ENCODE measurements at places on chromosomes 1 and 21.

DNA sequence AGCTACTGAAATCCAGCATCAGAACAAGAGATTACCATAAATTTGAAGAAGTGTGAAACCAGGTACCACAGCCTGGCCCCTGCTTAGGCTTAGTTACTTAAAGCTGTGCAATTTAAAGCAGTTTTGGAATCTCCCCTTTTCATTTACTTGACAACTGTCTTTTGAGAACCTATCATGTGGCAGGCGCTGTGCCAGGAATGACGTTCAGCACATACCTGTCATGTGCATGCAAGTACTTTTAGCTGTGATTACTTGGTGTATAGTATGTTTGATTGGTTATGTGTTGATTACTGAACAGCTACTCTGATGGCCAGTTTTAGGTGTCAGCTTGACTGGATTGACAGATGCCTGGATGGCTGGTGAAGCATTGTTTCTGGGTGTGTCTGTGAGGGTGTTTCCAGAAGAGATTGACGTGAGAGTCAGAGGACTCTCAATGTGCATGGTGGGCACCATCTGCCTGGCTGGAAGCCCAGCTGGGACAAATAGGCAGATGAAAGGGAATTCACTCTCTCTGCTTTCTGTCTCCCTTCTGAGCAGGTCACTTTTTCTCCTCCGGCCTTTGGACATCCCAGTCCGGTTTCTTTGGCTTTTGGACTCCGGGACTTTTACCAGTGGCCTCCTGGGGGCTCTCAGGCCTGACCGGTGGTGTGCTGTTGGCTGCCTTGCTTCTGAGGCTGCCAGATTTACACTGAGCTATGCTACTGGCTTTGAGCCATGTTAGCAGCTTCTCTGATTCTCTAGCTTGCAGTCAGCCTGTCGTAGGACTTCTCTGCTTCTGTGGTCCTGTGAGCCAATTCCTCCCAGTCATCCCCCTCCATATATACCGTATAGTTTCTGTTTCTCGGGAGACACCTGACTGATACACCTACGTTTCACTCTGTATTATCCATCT, 178.0 kb downstream of the RYR2 start:
- peak; percentile 50 for DNase-seq

- no peak for DNase-seq
These were observed 3.3 kb downstream of the NCSTN start for GRCh38 chr1:160346463-160346862.

GRCh38 chr1:199780948-199781670, 246.4 kb upstream of the NR5A2 start:
- no peak for DNase-seq

GRCh38 chr1:8398677-8399076, 80.8 kb downstream of the SLC45A1 start:
- DNase-seq: no peak

DNA sequence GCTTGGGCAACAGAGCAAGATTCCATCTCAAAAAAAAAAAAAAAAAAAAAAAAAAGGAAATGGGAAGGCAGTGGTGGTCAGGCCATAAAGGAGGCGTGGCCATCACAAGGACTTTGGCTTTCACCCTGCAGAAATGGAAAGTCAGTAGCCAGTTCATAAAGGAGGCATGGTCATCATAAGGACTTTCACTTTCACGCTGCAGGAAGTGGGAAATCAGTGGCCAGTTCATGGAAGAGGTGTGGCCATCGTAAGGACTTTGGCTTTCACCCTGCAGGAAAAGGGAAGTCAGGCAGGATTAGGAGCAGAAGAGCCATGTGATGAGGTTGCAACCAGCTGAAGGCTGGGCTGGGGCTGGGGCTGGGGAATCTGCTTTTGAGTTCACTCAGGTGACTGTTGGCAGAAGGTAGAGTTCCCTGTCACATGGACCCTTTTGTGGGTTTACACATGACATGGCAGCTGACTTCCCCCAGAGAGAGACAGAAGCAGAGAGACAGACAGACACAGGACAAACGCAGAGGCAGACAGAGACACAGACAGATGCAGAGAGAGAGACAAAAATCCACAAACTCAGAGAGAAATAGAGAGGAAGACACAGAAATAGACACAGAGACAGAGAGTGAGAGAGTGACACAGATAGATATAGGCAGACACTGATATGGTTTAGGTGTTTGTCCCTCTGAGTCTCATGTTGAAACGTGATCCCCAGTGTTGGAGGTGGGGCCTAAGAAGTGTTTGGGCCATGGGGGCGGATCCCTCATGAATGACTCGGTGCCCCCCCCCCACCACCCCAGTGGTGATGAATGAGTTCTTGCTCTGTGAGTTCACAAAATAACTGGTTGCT, 263.9 kb upstream of the KAZN start:
- no peak for DNase-seq

- no peak for DNase-seq
These were observed 209.4 kb downstream of the PTPRC start for GRCh38 chr1:198848206-198848605.

DNA sequence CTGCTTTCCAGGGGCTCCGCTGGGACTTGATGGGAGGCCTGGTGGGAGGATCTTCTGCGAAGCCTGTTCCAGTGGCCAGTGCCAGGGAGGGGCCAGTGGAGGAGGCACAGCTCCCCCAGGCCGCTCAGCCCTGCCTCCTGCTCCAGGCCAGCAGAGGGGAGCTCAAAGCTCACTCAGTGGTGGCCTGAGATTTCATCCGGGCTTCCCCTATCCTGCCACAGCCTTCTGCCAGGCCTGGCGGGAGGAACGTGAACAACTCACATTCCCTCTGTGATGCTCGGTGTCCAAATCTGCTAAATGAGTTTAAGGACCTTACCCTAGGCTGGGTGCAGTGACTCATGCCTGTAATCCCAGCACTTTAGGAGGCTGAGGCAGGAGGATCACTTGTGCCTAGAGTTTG, 3.3 kb downstream of the CLCNKB start:
- DNase-seq: no peak

DNA sequence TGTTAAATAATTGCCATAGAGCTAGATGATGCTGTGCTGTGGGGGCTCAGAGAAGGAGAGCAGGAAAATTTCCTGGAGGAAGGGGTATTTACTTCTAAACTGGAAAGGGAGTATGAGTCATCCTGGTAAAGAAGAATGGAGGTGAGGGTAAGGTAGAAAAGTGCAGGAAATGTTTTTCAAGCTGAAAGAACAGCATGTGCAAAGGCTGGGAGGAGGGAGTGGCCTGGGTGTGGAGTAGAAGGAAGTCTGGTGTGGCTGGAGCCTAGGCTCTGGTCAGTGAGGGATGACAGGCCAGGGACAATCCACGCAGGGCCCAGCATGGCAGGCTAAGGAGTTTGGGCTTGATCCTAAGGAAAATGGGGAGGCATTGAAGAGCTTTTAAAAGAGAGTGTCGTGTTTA, 45.9 kb downstream of the MATN1 start:
- no peak for DNase-seq

DNA sequence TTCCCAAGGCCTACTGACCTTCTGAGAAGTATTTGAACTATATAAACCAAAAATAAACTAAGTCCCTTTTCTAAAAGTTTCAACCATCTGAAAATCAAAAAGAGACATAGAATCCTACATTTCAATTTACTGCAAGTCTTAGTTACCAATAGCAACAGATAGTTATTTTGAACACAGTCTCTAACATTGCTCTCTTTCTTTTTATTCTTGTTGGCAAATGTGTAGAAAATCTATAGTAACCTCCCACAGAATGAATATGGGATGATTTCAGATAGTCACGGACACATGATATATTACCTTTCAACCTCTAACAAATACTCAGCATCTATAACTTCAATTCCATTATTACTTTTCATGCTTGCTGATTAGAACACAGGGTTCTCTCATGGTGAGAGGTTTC, 68.9 kb upstream of the RAB3GAP2 start:
- DNase-seq: no peak

DNA sequence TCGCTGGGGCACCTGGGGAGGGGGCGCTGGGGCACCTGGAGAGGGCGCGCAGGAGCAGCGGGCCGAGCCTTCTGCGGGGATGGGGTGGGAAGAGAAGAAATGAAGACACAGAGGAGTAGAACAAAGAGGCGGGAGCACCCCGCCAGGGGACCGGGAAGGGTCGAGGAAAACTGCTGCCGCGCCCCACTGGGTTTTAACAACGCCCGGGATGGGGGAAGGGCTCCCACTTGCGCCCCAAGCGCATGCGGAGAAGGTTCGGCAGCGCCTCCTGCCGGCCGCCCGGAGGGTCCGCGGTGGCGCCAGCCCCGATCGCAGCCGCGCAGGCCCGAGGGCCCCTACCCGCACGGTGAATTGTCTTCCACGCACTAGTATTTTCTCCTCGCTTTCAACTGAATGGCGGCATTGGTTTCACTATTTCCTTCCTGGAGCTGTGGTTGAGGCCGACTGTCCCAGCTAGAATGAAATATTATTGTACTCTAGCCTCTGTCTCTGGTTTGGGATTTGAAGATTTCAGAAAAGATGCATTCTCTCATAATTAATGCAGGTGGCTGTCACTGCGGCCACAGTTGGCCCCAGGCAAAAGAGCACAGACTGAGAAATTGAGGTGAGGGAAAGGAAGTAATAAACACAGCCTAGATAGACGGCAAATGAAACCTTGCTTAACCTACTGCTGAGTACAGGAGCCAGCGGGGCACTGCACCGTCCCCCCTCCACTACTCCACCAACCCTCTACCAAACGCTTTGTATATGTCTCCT, 57.3 kb downstream of the MAB21L3 start:
- DNase-seq: peak; percentile 82

GRCh38 chr1:45999507-45999906, 132.9 kb downstream of the PIK3R3 start:
- DNase-seq: no peak

- peak; percentile 80 for DNase-seq
These were observed 35.7 kb downstream of the ZBTB8B start for GRCh38 chr1:32500387-32501209.

DNA sequence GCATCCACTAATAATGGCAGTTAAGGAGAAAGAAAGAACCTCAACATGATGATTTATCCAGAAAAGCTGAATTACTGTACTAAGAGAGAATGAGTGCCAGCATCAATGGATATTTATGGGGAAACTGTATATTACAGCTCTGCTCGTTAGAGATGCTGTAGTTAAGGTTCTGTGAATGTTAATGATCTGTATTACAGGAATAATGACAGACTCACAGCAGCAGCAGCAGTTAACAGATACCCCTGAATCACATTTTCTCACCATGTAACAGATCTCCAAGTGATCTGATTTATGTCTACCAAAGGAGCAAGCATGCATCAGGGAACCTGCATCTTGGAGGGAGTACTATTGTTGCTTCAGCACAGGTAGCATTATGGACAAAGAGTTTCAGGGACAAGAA, 80.6 kb upstream of the C8B start:
- DNase-seq: no peak

DNA sequence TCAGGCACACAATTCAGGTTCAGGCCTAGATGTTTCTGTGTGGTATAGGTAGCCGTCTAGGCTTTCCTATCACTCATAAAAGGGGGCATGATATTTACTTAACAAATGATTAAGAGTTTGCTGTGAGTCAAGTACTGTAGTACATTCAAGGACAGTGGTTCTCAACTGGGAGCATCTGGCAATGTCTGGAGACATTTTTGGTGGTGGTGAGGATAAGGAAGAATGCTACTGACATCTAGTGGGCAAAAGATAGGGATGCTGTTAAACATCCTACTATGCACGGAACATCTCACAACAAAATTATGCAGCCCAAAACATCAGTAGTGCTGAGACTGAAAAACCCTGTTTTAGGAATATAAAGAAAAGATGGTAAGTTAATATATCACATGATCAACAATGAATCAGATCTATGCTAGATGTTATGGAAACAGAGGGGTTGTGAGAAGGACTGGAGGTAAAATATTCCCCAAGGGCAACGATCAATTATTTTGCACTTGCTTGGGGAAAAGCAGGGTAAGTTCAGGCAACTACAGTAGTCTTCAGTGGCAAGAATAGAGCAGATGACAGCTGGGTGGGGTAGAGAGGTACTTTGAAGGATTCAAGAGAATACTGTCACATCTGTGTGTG, 4.9 kb downstream of the DNTTIP2 start:
- no peak for DNase-seq

Measured in left hindlimb (tissue), 1 donor.